ENCODE measurements at places on chromosomes 6 and 20. TPM values are rescaled to one million over a fixed set of nuclear protein-coding genes. Genes with fewer than 3 reads are reported as not detected.

DNA sequence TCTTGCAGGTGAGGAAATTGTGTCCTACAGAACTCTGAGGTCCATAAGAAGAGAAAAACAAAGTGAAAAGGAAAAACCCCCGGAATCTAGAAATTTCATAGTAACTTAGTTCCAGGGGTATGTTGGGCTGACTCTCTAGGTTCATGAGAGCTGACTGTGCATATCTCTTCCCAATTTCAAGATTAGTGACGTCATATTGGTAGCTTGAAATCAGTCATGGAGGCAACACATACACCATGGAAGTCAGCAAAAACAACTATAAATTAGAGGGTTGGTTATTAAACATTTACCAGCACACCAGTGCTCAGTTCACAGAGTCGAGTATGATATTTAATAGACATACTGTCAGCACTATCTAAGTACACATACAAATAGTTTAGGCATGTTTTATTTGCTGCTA is 49.8 kb downstream of the PHACTR1 start:
- no peak overlapping the region for H3K4me3 ChIP-seq
- H3K27me3 ChIP-seq = no peaks in the 10 kb centered on the region
- H3K36me3 ChIP-seq = no peaks in the 10 kb centered on the region
- H3K27ac ChIP-seq = no peak overlapping the region

DNA sequence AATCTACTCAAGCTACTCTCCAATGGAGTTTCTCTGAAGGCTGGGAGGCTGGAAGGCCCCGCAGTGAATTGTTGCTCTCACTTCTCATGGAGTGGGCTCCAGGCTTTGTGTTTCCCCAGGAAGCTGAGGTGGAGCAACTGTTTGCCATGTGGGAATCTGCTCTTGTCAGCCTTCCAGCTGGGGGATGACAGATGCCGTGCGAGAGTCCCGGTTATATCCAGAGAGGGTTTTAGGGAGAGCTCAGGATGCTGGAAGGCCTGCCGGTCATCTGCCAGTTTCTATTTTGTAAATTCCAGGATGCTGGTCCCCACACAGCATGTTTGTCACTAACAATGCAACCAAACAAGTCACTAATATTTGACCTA is 98.2 kb upstream of the NAA20 start:
- no peaks in the 10 kb centered on the region for H3K36me3 ChIP-seq
- no peaks in the 10 kb centered on the region for H3K27me3 ChIP-seq
- no peak overlapping the region for H3K27ac ChIP-seq
- no peak for DNase-seq
- H3K4me3 ChIP-seq = no peak overlapping the region
- peaks cover 3% of the 10 kb centered on the region for H3K4me1 ChIP-seq

DNA sequence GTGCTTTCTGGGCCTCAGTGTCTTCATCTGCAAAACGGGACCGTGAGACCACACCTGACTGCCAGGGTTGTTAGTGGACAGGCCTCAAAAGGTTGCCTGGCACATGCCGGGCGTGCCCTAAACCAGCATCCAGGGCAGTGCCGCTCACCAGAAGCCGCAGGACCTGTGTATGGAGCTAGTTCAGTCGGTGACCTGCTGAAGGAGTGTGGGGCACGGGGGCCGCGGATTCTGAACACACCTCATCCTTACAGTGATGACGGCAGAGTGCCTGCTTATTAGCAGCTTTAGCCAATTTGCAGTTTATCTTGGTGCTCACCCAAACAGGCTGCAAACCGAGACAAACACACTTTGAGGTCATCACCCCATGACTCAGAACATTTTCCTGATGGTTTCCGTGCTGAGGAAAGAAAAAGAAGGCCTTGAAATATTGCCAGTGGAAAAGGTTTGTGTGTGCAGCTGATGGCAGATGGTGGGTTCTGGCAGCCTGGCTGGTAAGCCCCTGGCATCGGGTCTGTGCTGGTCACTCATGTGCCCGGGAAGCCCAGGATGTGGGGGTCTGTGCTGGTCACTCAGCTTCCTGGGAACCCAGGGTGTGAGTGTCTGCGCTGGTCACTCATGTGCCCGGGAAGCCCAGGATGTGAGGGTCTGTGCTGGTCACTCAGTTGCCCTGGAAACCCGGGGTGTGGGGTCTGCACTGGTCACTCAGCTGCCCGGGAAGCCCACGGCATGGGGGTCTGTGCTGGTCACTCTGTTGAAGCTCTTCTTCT is 153.8 kb downstream of the ERMARD start:
- DNase-seq = peak; percentile 75
- no peak overlapping the region for H3K4me3 ChIP-seq
- no peaks in the 10 kb centered on the region for H3K27me3 ChIP-seq
- H3K36me3 ChIP-seq = no peaks in the 10 kb centered on the region

DNA sequence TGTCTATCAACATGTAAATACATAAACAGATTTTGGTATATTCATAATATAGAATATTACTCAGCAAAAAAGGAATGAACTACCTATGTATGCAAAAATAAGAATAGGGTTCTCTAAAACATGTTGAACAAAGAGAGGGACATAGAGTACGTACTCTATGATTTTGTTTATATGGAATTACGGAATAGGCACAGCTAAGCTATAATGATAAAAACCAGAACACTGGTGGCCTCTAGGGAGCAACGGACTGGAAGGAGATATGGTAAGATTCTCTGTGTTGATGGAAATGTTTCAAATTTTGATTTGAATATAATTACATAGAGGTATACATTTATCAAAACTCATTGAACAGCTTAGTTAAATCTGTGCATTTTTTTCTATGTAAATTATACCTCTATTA is 19.6 kb downstream of the ADGRG6 start:
- peaks cover 5% of the 10 kb centered on the region for H3K4me1 ChIP-seq
- no peak overlapping the region for H3K27ac ChIP-seq
- no peaks in the 10 kb centered on the region for H3K27me3 ChIP-seq
- H3K36me3 ChIP-seq = no peaks in the 10 kb centered on the region
- no peak overlapping the region for H3K4me3 ChIP-seq

- H3K27me3 ChIP-seq = no peaks in the 10 kb centered on the region
- H3K36me3 ChIP-seq = no peaks in the 10 kb centered on the region
- no peak overlapping the region for H3K27ac ChIP-seq
- peak; percentile 79 for DNase-seq
- no peak overlapping the region for H3K4me3 ChIP-seq
These were observed 93.3 kb upstream of the MARCKS start for GRCh38 chr6:113763876-113764275.

The LPA gene
- total RNA-seq = not detected
